ENCODE measurements at places on chromosomes 7 and 10.

GRCh38 chr10:34109952-34110702, 705.0 kb downstream of the PARD3 start:
- DNase-seq, result no peak

DNA sequence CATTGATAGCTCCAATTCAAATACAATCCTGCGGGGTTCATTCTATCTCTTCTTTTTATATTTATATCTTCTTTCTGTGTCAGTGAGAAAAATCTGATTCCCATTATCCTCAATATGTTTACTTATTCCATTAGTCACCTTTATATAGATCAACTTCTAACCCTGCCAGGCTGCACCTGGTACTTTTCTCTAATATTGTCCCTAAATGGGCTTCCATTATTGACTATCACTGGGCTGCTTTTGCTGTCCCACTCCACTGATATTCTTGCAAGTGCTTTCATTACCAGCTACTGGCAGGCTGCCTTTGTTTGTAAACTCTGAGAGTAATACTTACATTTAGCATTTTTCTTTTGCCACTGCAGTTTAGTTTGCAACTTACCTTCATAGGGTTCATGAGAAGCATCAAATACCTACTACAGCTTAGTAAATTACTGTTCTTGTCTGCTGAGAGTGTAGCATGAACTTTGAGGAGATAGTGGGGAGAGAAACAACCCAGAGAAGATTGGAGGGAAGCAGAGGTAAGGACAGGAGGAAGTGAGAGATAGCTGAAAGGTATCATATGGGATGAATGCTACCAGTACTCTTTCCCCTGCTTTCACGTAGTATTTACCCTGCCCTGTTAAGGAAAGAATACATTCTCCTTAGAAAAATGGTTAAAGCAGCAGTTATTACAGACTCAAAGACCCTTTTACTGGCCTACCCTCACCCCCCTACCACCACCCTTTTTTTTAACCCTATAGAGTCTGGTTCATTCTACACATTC, 119.1 kb downstream of the PHTF2 start:
- no peak for DNase-seq

GRCh38 chr7:95342642-95343307, 18.4 kb upstream of the PON1 start:
- DNase-seq, result no peak

DNA sequence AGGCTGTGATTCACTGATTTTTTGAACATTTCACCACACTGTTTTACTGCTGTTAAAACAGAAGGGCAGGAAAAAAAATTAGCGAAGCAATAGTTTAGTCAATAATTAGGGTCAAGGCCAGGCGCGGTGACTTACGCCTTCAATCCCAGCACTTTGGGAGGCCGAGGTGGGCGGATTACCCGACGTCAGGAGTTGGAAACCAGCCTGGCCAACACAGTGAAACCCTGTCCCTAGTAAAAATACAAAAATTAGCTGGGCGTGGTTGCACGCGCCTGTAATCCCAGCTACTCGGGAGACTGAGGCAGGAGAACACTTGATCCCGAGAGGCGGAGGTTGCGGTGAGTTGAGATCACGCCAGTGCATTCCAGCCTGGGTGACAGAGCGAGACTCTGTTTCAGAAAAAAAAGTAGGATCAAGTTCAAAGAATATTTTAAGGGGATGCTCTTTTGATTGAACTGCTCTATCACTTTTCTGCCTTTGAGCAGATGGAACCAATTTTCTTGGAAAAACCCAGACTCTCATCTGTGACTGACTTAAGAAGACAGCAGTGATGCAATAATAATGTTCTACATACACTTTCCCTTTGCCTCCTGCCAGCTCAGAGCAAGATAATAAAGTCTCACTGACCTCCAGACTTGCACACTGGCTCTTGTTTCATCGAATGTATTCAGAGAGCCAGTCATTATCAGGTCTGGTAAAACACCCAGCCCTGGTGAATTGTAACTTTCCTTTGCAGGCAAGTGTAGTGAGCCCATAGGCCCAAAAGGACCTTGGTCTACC, 1.6 kb upstream of the PPA1 start:
- no peak for DNase-seq

DNA sequence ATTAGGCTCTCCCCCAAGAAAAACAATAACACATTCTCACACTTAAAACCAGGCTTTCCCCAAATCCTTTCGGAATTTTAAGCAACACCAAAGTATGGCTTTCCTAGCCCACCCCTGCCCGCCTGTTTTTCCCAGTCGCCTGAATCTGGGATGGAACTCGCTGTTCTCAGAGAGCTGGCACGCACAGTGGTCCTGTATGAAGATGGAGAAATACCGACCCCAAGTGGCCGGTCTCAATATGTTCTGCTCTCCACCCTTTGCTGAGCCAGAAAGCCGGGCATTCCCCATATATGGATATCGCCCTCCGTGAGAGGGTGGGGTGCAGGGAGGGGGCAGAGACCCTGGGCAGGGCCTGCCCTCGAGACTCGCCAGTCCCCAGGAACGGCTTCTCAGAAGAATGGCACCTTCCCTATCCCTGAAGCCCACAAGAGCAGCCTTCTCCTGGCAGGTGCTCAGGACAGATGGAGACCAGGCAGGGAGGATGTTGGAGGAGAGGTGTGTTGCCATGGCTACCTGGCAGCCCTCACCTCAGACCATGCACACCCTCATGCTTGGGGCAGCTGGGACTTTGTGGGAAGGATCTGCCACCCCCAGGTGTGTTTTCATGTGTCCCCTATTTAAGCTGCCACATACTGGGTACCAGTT, 3.4 kb downstream of the TACR2 start:
- DNase-seq, result no peak
